ENCODE measurements at places on chromosomes 2 and 18.

GRCh38 chr18:59159986-59160385, 20.3 kb downstream of the SEC11C start:
- DNase-seq, result no peak

GRCh38 chr2:72927619-72928550, 10.6 kb downstream of the EMX1 start:
- no peak for DNase-seq

DNA sequence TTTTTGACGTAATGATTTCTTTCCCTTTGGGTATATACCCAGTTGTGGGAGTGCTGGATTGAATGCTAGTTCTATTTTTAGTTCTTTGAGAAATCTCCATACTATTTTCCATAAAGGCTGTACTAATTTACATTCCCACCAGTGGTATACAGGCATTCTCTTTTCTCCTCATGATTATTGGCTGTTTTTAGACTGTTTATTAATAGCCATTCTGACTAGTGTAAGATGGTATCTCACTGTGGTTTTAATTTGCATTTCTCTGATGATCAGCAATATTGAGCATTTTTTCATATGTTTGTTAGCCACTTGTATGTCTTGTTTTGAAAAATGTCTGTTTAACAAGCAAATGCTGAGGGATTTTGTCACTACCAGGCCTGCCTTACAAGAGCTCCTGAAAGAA, 9.2 kb upstream of the CD28 start:
- DNase-seq, result no peak

DNA sequence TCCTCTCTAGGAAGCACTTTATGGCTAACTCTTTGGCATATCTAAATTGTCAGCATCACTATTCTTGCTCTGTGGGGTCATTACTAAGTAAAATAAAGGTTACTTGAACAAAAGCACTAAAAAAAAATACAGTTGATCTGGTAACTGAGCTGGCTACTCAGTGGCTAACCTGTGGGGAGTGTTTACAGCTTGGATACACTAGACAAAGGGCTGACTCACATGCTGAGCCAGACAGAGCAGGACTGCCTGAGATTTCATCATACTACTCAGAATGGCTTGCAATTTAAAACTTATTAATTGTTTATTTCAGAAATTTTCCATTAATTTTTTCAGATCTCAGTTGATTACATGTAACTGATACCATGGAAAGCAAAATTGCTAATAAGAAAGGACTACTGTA, 1690.4 kb upstream of the SLC39A10 start:
- DNase-seq, result peak; percentile 3

GRCh38 chr18:48326901-48327675, 82.1 kb downstream of the ZBTB7C start:
- DNase-seq, result no peak

GRCh38 chr2:44680983-44681531, 260.4 kb upstream of the SIX3 start:
- no peak for DNase-seq

- no peak for DNase-seq
Observed at GRCh38 chr2:185857691-185858090, 119.1 kb downstream of the FSIP2 start.

DNA sequence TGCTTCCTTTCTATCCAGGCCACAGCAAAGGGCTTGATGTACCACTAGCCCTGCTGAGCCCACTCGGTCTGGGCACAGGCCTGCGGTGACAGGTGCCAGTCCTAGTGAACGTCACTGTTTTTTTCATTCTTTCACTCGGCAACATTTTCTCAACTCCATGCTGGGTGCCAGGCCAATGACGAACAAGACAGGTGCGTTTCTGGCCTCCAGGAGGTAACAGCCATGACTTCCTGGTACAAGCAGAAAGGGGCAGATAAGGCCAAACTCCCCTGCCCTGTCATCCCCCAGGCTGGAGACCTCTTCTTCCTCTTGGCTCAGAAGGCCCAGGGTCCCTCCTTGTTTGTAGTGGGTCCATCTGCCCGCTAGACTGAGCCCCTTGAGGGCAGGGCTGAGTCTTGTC, 55.7 kb upstream of the OTOF start:
- DNase-seq, result no peak

DNA sequence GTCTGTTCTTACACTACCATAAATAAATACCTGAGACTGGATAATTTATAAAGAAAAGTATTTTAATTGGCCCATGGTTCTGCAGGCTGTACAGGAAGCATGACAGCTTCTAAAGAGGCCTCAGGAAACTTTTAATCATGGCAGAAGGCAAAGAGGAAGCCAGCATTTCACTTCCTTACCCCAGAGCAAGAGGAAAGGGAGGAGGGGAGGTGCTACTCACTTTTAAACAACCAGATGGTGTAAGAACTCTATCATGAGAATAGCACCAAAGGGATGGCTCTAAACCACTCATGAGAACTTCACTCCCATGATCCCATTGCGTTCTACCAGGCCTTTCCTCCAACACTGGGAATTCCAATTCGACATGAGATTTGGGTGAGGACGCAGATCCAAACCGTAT, 344.4 kb upstream of the SLC39A10 start:
- no peak for DNase-seq
